ENCODE measurements at places on chromosomes 6 and 20.

GRCh38 chr6:88124925-88125557, 41.1 kb downstream of the CNR1 start:
- DNase-seq: no peak

GRCh38 chr20:49435639-49436038, 46.8 kb downstream of the KCNB1 start:
- DNase-seq: no peak

DNA sequence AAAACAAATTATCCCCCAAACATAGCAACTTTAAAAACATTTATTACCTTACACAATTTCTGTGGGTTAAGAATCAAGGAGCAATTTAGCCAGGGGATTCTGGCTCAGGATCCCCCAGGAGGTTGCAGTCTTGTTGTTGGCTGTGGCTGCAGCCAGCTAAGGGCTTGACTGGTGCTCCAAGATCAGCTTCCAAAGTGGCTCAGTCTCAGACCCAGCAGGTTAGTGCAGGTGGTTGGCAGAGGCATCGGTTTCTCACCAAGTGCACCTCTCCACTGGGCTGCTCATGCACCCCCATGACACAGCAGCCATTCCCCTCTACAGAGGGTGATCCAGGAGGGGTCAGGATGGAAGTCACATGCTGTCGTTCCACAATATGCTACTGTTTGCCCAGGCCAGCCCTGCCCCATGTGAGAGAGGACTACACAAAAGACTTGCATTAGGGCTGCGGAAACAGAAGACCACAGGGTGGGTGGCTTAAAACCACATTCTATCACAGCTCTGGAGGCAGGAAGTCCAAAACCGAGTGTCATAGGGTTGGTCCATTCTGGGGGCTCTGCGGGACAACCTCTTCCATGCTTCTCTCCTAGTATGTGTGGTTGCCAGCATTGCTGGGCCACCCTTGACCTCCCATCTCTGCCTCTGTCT, 125.8 kb downstream of the C6orf118 start:
- DNase-seq: no peak

DNA sequence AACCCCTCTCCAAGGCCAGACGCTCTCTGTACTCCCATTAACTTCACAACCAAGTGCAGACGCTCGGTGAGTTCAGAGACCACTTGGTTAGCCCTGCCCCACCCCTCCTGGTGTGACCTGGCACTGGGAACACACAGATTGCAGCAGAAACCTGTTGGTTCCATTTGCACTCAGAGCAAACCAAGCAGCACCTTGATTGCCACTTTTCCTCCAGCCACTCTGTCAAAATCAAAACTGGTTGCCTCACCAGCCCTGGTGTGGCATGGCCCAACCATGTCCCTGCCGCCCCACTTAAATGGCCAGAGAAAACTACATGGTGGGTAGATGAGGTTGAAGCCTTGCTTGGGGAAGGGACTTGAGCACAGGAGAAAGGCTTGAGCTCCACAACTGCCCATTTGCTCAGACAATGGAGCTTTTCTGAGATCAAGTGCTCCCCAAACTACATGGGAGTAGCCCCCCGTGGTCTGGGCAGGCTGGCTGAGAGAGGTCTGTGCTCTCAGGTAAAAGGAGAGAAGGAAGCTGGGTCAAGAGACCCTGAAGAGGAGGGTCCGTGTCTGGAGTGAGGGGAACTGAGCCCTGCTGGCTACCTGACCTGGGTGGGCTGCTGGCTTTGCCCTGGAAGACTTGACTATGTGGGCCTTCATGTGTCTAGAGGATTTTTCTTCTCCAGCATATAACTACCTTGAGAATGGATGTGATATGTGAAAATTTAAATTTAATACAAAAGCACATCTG, 43.4 kb downstream of the PLCG1 start:
- no peak for DNase-seq
